ENCODE measurements at places on chromosomes 7 and 10.

DNA sequence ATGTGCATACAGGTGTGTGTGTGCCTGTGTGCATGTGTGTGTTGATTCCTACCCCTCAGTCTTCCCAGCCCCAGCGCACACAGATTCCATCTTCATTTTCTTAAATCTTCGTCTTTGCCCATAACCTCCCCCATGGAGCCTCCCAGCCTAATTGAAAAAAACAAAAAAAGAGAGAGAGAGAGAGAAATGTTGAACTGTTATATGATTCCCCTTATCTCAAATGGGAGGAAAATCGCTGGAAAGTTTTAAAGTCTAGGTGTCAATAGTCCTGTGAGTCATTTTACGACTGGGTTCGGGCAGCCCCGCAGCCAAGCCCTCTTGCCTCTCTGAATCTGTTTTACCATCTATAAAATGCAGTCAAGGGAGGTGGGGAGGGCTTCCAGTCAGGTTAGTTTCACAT, 60.9 kb downstream of the SPOCK2 start:
- DNase-seq, result peak; percentile 69

DNA sequence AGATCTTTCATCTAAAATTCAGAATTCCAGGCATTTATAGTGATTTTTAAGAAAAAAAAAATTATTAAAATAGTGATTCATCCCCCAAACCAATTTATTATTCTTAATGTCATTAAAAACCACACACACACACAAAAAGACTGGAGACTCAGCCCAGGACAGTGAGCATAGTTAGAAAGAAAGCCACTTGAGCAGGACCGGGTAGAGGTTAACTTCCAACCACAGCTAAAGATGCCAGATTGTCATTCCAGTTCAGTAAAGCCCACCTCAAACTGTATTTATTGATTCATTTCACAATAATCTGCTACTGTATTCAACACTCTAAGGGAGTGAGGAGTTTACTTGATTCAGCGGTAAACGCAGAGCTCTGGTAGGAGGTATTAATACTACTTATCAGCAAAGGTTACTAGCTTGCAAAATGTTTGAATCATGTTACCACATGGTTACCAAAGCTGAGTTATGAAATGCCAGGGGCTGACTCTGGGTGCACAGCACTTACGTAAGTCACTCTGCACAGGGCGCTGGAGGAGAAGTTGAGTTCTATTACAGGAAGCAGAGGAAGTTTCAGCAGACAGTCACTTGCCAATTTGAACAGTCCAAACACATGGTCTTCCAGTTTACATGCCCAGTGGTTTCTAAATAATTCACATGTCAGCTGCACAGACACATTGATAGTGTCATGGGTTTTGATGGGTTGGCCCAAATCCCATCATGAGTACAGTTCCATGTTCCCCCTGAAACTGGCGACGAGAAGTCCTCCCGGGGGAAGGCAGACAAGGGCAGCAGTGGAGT, 64.6 kb downstream of the KLF6 start:
- DNase-seq, result no peak

DNA sequence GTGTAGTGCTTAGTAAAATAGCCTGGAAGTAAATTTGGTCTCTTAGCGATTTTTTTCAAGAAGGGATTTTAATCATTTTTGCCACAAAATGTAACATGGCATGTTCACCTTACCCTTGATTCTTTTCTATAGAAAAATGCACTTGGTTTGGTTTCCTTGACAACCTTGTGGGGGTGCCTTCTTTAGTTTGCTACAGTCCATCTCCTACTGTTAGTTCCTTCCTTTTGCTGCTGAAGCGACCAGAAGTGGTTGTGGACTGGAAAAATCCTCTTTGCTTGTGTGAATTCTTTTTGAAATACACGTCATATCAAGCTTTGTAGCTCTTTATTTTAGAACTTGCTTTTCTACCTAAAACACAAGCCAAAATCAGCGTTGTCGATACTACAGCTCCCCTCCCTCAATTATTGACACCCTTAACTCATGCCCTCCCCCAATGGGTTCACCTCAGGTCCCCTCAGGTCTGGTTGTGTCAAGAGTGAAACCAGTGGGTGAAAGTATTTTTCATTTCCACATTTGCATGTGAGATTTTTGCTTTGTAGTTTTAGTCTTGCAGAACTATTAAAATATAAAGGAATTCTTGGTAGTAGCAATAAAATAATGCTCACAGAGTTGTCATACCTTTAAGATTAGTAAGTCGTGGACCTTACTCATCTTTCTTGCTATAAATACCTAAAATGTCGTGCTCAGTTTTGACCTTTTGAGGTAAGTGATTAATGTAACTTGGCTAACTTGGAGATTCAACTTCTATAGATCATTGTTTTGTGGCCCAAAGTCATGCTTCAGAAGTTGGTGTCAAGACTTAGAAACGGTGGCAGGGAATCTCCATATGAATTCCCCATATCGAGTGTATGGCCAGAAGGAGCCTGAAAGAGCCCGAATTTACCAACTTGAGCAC, 1.5 kb downstream of the ACTR3B start:
- no peak for DNase-seq

- no peak for DNase-seq
These were observed 245.5 kb upstream of the PPP2R2D start for GRCh38 chr10:131655101-131655849.

DNA sequence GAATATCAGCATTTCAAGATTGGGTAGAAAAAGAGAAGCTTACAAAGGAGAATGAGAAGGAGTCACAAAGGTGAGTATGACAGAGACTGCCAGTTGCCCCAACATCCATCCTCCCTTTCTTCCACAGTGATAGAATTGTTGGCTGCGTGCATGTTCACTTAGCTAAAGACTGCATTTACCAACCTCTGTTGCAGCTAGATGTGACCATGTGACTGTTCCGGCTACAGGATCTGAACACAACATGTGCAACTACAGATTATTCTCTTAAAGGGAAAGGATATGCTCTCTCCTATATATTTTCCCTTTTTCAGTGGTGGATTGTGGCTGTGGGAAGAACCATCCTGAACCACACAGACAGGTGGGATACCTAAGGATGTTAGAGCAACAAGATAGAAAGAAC, 60.5 kb upstream of the ZNRF2 start:
- no peak for DNase-seq

- no peak for DNase-seq
These were observed 19.7 kb upstream of the TNKS2 start for GRCh38 chr10:91778485-91778884.

- no peak for DNase-seq
These were observed 6.7 kb upstream of the PWWP2B start for GRCh38 chr10:132390170-132390920.

GRCh38 chr10:101961591-101962498, 94.1 kb downstream of the ARMH3 start:
- DNase-seq, result no peak

DNA sequence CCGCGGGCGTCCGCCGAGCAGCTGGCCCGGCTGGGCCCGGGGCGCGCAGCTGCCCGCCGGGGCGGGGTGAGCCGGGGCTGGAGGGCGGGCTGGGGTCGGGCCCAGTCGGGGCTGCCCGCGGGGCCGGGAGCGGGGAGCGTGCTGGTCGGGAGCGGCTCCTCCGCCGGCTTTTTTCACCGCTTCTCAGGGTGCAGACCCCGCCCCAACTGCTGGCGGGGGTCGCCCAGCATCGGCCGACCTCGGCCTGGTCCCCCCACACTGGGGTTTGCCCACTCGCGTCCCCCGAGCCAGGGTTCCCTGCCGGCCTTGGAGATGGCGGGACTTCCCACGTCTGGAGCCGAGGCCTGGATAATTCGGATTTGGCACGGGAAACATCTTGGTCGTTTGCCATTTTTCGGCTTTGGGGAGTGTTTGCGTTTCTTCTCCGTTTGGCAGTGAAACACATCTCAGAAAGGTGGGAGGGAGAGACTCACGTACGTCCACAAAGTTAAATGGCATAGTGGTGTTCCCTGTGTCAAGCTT, 432 bp downstream of the TMEM248 start:
- peak; percentile 30 for DNase-seq

DNA sequence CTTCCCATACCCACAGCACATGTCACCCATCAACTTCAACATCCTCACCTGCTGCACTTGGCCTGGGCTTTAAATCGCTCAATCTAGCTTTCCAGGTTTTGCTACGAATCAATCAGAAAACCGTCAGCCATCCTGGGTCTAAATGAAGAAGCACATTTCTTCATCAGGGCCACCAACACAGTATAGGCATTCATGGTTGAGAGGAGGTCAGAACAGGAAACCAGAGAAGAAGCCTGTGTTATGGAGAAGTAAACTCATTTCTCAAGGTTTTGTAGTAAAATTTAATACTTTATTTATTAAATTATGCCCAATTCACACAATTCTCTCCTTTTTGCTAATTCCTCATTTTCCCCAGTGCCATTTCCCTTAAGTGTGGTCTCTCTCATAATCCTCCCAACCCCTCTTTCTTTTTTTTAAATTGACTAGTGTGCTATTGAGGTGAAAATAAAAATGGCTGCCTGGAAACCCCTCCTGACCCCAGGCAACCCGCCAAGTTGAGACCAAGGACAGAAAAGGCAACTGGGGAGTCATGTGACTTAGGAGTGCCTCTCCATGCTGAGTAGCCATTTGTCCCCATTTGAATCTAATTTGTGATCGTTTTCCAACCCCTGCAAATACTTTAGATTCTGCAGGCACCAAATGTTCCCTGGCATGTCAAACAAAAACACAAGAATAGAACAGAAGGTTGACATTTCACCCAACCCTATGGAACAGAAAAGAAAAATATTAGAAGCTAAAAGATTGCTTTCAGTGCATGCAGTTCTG, 181.1 kb upstream of the NAMPT start:
- no peak for DNase-seq

DNA sequence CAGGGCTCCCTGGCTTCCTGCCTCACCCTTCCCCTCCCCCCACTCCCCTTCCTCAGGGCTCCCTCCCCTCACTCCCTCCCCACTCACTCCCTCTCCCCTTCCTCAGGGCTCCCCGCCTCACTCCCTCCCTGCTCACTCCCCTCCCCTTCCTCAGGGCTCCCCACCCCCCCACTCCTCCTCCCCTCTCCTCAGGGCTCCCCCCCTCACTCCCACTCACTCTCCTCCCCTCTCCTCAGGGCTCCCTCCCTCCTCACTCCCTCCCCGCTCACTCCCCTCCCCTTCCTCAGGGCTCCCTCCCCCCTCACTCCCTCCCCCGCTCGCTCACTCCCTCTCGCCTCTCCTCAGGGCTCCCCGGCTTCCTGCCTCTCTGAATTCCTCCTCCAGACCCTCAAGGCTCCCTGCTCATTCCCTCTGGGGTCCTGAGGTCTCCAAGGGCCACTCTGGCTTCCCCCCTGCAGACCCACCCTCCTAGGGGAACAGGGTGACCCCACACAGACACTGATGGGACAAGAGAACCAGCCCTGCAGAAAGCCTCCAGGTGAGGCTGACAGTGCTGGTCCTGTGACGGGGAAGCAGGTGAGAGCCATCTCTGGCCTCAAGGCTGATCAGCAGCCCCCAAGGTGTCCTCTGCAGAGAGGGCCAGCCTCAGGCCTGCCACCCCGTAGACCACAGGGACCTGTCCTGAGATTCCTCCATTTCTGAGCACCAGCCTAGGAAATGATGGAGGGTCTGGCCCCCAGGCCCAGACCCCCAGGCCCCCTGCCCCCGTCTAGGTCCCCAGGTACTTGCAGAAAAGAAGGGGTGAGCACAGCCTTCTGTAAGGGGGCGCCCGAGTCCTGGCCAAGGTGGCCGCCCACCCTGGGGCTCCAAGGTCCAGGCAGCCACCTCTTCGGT, 47.2 kb downstream of the PWWP2B start:
- DNase-seq, result no peak

DNA sequence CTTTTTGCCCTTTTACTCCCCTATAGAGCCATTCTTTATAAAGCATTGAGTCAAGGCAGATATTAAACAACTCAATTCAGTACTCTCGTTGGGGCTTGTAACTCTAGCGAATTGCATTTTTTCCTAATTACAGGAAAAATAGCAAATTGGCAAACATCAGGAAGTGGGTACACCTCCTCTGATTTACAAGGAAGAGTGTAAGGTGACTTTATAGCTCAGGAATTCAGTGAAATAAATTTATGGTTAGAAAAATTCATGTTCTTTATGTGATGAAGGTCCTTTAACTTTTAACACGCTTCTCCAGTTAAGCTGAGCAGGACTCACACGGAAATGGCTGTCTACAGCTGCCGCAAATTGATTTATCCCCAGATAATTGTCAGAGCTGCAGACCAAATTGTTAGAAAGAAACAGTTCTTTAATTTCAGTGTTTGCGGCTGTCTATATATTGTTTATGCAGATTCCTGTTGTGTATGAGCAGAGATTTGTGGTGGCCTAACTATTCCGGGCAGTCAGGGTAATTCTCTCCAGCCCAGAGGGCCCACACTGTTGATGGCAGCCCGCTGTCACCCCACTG, 151.1 kb upstream of the MKI67 start:
- DNase-seq, result no peak

- no peak for DNase-seq
These were observed 69.5 kb upstream of the ATRNL1 start for GRCh38 chr10:115023715-115024114.

- no peak for DNase-seq
These were observed 72.7 kb downstream of the ZNF248 start for GRCh38 chr10:37784678-37785077.

DNA sequence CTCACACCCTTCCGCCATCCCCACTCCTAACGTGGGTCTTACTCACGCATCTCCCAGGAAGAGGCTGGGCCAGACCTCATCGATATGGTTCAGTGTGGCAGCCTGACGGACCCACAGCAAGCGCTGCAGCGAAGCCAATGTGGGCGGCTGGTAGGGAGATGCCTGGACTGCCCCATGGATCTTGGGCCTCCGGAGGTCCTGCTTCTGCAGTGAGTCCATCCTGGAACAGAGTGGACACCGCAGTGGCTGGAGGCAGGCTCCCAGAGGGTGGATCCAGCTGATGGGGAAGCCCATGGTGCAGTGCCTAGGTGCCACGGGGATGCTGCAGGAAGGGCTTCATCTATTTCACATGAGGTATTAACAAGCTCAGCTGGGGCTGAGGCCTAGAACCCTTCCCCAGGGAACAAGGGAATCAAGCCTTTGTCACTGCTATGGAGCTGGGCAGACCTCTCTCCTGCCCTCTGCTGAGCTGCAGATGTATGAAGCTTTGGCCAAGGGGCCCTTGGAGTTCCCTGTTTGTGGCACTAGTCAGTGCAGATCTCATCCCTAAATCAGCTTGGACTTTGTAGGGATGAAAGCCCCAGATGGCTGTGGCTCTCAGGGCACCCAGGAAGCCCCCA, 13.7 kb upstream of the SAMD8 start:
- DNase-seq, result peak; percentile 44

DNA sequence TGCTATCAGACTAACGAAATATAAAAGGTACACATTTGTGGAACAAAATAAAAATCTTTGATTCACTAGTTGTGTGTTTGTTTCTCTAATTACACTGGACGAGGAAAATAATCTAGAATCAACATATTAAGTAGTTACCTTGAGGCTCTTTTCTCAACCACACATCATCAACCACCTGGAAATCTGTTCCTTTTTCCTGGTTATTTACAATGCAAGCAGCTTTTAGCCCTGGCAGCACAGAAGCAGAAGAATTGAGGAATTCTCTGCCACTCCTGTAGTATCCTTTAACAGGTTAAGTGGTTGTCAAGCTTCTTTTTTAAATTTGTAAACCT, 23.7 kb downstream of the NUP42 start:
- DNase-seq, result no peak

DNA sequence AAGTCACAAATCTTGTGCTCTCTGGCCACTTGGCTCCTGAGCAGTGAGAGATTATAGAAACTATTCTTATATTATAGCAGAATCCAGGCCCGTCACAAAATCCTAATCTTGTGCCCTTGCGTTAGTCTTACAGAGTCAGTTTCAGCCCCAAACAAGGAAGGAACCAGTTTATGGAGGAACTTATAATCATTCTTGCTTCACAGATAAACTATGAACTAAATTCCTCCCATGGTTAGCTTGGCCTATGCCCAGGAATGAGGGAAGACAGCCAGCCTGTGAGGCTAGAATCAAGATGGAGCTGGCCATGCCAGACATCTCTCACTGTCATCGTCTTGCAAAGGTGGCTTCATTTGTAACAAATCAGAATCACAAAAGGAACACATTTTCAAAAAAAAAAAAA, 199.7 kb upstream of the PITRM1 start:
- DNase-seq, result no peak
